Caco-2 (cell line): ENCODE measurements at places on chromosomes 2 and 18. TPM values are rescaled to one million over a fixed set of nuclear protein-coding genes. Genes with fewer than 3 reads are reported as not detected.

KHK gene
- total RNA-seq, result 7.9 and 9.3 TPM in 2 replicates

HDLBP gene
- total RNA-seq, result 350 and 379 TPM in 2 replicates

LRRC30 gene
- not detected in 2 replicates for total RNA-seq

STPG4 gene
- total RNA-seq, result 0.46 and 0.79 TPM in 2 replicates

GRCh38 chr2:169222665-169223064 is 139.7 kb downstream of the LRP2 start:
- no peaks in the 10 kb centered on the region; the same call in 1 of the 2 replicates for H3K36me3 ChIP-seq
- DNase-seq, result no peak
- H3K27ac ChIP-seq, result no peak overlapping the region

- no peak overlapping the region for H3K4me3 ChIP-seq
- peaks cover 6% of the 10 kb centered on the region for H3K4me1 ChIP-seq
- no peaks in the 10 kb centered on the region for H3K27me3 ChIP-seq
Measured at GRCh38 chr2:97660044-97660774, 3.6 kb downstream of the ACTR1B start.

- H3K36me3 ChIP-seq, result no peaks in the 10 kb centered on the region
- H3K4me1 ChIP-seq, result no peaks in the 10 kb centered on the region
- H3K4me3 ChIP-seq, result no peak overlapping the region
Measured at GRCh38 chr2:56962673-56963072, 778.9 kb downstream of the CCDC85A start.

DNA sequence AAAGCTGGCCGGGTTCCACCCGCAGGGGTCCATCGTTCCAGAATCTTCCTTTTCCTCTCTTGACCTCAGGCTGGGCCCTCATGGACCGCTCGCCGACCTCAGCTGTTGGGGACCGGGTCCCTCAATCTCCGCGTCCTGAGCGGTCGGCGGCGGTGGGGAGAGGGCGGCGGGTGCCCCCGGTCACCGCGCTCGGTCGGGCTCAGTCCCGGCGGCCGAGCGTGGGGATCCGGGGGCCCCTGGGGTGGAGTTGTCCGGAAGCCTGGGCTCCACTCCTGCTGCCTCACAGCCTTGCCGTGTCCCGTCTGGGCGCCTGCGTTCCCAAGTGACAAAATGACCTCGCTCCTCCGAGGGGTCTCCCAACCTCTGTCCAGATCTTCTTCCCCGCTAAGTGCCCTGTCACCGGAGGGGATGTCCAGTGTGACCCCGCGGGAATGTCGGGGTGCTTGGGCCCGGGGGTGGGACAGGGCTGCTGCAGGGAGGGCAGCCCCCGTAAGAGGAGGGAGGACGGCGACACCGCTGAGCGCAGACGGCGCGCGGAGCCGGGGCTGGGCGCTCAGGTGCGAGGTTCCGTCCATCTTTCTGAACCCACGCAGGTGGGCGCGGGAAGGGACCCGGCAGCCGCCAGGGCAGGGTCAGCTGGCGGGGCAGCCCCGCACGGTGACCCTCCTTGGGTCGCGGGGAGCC is 16.0 kb upstream of the E2F6 start:
- H3K4me1 ChIP-seq, result 0 out of 2 replicates have a peak, but pooled peaks cover 4% of the 10 kb centered on the region
- H3K4me3 ChIP-seq, result no peak overlapping the region
- no peaks in the 10 kb centered on the region for H3K36me3 ChIP-seq
- no peaks in the 10 kb centered on the region for H3K27me3 ChIP-seq
- no peak overlapping the region for H3K27ac ChIP-seq
- no peak for DNase-seq

- no peak overlapping the region for H3K27ac ChIP-seq
- no peak overlapping the region for H3K4me3 ChIP-seq
- H3K36me3 ChIP-seq, result no peaks in the 10 kb centered on the region
Measured at GRCh38 chr2:118865106-118865505, 17.7 kb upstream of the EN1 start.

- peak overlapping the region; percentile 91 for H3K4me3 ChIP-seq
- H3K27me3 ChIP-seq, result no peaks in the 10 kb centered on the region
- DNase-seq, result no peak
- peaks cover 41% of the 10 kb centered on the region for H3K4me1 ChIP-seq
Measured at GRCh38 chr2:177262092-177262491, 2.4 kb downstream of the NFE2L2 start.

- no peak overlapping the region for H3K4me3 ChIP-seq
- H3K27me3 ChIP-seq, result no peaks in the 10 kb centered on the region
- no peak overlapping the region for H3K27ac ChIP-seq
- DNase-seq, result no peak
- no peaks in the 10 kb centered on the region for H3K4me1 ChIP-seq
Measured at GRCh38 chr2:127503491-127503890, 22.8 kb downstream of the IWS1 start.

DNA sequence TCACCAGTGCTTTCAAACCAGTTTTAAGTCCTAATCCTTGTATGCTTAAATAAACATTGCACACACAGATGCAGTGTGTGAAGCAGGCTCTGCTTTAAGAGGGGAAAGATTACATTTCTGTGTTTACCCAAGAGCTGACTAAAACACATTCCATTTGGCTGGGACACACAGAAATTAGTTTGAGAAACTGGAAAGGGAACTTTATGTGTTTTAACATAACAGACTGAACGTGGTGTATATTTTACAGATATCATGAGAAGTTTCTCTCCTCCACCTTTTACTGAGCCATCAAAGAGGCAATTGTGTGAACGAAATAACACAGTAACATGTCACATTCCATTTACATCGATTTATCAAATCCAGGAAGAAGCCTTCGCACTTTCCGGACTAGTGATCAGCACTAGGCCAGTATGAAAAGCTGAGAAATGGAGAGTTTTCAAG is 121.8 kb downstream of the MAIP1 start:
- no peak for DNase-seq
- H3K27me3 ChIP-seq, result no peaks in the 10 kb centered on the region
- H3K36me3 ChIP-seq, result no peaks in the 10 kb centered on the region
- H3K4me1 ChIP-seq, result peaks cover 30% of the 10 kb centered on the region

DNA sequence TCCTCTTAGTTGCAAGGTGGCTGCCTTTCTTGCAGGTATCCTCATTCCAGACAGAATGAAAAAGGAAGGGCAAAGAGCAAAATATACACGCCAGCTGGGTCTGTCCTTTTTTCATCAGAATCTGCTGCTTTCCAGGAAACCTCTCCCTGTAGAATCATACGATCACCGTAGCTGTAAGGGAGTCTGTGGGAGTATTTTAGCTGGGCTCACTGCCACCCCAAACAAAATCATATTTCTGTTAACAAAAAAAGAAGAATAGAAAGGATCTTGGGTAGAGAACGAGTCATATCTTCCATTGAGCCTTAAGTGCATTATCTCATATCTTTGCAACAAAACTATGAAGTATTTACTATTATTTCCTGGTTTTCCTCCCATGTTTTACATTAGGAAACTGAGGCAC is 15.0 kb upstream of the TANC1 start:
- peak overlapping the region; percentile 80 for H3K27ac ChIP-seq
- H3K4me3 ChIP-seq, result no peak overlapping the region
- H3K27me3 ChIP-seq, result no peaks in the 10 kb centered on the region

DNA sequence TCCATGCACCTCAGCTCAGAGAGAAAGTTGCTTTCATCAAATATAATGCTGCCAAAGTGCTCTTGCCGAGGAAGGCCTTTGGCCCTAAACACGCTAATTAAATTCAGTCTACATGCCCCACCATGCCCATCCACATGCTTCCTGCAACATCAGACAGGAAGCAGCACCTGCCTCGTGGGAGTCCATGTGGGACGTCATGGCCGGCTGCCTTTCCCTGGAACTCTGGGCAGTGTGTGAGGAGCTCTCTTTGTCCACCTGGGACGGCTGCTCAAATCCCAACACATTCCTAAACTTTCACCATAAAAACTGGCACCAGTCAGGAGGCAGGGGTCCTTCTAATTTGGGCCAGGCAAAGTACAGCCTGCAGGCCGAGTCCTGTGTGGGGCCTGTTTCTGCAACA is 23.1 kb downstream of the FAM178B start:
- no peaks in the 10 kb centered on the region for H3K36me3 ChIP-seq
- peaks cover 5% of the 10 kb centered on the region; the same call in 1 of the 2 replicates for H3K4me1 ChIP-seq
- no peak overlapping the region for H3K27ac ChIP-seq
- no peak for DNase-seq

DNA sequence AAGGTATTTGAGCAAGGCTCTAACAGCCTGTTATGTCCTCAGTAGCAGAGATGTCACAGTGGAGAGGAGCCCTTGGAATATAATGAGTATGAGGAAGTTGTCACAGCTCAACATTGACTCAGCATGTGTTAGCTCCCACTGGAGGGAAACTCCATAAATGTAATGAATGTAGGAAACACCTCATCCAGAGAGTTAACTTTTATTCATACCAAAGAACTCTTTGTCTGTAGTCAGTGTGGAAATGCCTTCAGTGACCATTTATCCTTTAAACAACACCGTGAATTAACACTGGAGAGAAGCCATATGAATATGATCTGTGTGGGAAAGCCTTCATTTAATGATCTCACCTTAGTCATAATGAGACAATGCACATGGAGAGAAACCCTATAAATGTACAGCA is 59.7 kb downstream of the CYP1B1 start:
- H3K4me1 ChIP-seq, result no peaks in the 10 kb centered on the region
- H3K36me3 ChIP-seq, result no peaks in the 10 kb centered on the region
- DNase-seq, result no peak
- no peak overlapping the region for H3K27ac ChIP-seq
- no peaks in the 10 kb centered on the region for H3K27me3 ChIP-seq

DNA sequence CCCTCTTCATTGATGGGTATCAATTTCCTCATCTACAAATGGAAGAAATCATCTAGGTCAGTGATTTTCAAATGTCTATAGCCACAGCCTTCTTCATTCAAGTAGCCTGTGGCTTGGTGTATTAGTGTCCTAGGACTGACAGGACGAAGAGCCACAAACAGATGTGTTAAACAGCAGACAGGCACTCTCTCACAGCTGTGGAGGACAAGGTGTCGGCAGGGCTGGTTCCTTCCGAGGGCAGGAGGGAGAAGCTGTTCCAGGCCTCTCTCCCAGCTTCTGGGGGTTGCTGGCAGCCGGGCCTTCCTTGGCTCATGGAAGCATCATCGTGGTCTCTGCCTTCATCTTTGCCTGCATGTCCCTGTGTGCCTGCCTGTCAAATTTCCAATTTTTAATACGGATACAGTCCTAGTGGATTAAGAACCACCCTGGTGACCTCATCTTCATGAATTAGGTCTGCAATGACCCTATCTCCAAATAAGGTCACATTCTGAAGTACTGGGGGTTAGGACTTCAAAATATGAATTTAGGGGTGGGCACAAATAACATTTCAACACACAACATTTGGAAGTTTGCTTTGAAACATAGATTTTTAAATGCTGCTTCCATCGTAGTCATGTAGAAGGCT is 86.5 kb downstream of the PTGR3 start:
- H3K4me1 ChIP-seq, result peaks cover 3% of the 10 kb centered on the region; the same call in 1 of the 2 replicates
- no peak overlapping the region for H3K27ac ChIP-seq
- no peaks in the 10 kb centered on the region for H3K27me3 ChIP-seq
- no peak overlapping the region for H3K4me3 ChIP-seq
- DNase-seq, result no peak
- H3K36me3 ChIP-seq, result no peaks in the 10 kb centered on the region

GRCh38 chr18:41666231-41666630 is 288.8 kb upstream of the PIK3C3 start:
- H3K4me3 ChIP-seq, result no peak overlapping the region
- DNase-seq, result no peak

GRCh38 chr18:35756506-35757117 is 175.1 kb downstream of the GALNT1 start:
- no peak overlapping the region for H3K4me3 ChIP-seq
- H3K27ac ChIP-seq, result no peak overlapping the region
- no peak for DNase-seq
- H3K36me3 ChIP-seq, result no peaks in the 10 kb centered on the region
- H3K27me3 ChIP-seq, result no peaks in the 10 kb centered on the region

DNA sequence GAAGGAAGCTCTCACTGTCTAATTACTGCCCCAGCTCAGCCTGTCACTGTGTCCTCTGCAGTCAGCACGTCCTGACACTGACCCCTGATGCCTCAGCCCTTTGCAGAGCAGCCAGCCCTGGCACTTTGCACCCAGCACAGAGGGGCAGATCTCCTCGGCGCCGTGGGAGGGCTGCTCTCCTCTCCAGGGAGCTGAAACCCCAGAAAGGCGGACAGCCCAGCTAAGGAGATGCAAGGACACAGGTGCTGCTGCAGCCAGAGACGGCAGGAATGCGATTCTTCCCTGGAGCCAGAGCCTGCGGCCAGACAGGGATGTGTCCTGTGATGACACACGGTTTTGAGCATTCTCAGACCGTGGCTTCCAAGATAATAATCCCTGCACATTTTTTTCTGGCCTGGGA is 34.5 kb upstream of the SIX3 start:
- H3K4me1 ChIP-seq, result no peaks in the 10 kb centered on the region
- no peak overlapping the region for H3K4me3 ChIP-seq
- H3K36me3 ChIP-seq, result no peaks in the 10 kb centered on the region
- no peaks in the 10 kb centered on the region for H3K27me3 ChIP-seq
